Activated CD8-positive, alpha-beta T cell treated with anti-CD3 and anti-CD28 coated beads for 36 hours (primary cell): ENCODE measurements at places on chromosomes 4 and X. TPM values are rescaled to one million over a fixed set of nuclear protein-coding genes. Genes with fewer than 3 reads are reported as not detected.

GRCh38 chr4:186887291-186887700 is 163.6 kb upstream of the FAT1 start:
- DNase-seq: no peak

- DNase-seq: no peak
These were observed 17.8 kb downstream of the HSD17B13 start for GRCh38 chr4:87304745-87305432.

GRCh38 chr4:81523672-81524327 is 52.1 kb upstream of the RASGEF1B start:
- no peak for DNase-seq

DDIT4L gene
- 0.63 TPM for total RNA-seq

- peak; percentile 48 for DNase-seq
These were observed 17.5 kb downstream of the RFC1 start for GRCh38 chr4:39348371-39349315.

DNA sequence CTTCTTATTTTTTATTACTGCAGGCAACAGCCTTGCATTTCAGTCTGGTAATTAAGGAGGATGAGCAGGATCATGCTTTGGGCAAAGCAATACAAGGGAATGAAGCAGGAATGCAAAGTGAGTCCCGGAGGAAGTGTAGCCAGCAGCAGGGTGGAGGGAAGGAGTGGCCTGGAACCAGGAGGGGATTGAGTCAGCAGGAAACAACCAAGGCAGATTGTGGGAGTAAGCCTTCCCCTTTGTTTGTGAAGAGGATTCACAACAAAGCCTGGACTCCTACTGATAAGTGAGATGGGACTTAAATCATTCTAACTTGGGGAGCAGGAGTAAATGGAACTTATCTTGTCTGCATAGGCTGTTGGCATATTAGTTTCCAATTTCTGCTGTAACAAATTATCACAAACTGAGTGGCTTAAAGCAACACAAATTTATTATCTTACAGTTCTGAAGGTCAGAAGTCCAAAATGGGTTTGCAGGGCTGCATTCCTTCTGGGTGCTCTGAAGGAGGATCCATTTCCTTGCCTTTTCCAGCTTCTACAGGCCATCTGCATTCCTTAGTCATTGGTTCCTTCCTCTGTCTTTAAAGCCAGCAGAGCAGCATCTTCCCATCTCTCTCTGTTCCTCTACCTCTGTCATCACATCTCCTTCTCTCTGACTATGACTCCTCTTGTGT is 93.2 kb upstream of the AP1S2 start:
- no peak for DNase-seq

DNA sequence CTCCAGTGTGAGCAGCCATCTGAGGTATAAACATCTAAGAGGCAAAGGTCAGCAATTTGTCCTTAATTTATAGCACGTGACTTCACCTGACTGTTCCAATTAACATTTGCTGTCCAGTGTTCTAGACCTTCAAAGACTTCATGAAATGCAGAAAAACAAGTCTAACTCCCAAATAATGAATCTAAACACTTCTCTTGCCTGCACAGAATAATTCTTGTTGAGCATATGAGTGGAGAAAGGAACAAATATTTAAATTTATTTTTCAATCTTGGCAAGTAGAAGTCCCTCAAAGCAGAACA is 12.0 kb downstream of the RFC1 start:
- no peak for DNase-seq

PARM1 gene
- not detected for total RNA-seq
